ENCODE measurements at places on chromosomes 5 and 9. TPM values are rescaled to one million over a fixed set of nuclear protein-coding genes. Genes with fewer than 3 reads are reported as not detected.

The CETN3 gene
- 8.5 TPM for total RNA-seq

The WNK2 gene
- total RNA-seq = not detected

The GAS1 gene
- 1.0 TPM for total RNA-seq

The CA9 gene
- total RNA-seq = not detected

The ANXA2R gene
- total RNA-seq = 55.2 TPM

The C5orf46 gene
- not detected for total RNA-seq

The TAS2R1 gene
- not detected for total RNA-seq

The PCDHB6 gene
- not detected for total RNA-seq

The GZMA gene
- total RNA-seq = 621 TPM

The PCDHB15 gene
- total RNA-seq = not detected

The ALG2 gene
- total RNA-seq = 20.7 TPM

The TMED7 gene
- total RNA-seq = 40.6 TPM

The ROR2 gene
- total RNA-seq = not detected

The DRD1 gene
- not detected for total RNA-seq

The SLC36A2 gene
- not detected for total RNA-seq

The TMEM8B gene
- 5.2 TPM for total RNA-seq

The OMD gene
- not detected for total RNA-seq

The TMEM232 gene
- total RNA-seq = 3.0 TPM

The NUP155 gene
- 29.0 TPM for total RNA-seq

The ITK gene
- 186 TPM for total RNA-seq

The JAK2 gene
- total RNA-seq = 20.8 TPM

The SHROOM1 gene
- total RNA-seq = 0.85 TPM

The LCN1 gene
- total RNA-seq = not detected

The CCNJL gene
- 20.7 TPM for total RNA-seq

The FBP2 gene
- total RNA-seq = not detected

The PCDHGA3 gene
- not detected for total RNA-seq

The C5 gene
- 1.5 TPM for total RNA-seq

The EGFL7 gene
- 0.47 TPM for total RNA-seq

The ADGRV1 gene
- total RNA-seq = 0.71 TPM

The SPINK4 gene
- not detected for total RNA-seq

The ABCA2 gene
- total RNA-seq = 416 TPM

The ANKHD1 gene
- 230 TPM for total RNA-seq

The PBX3 gene
- 42.1 TPM for total RNA-seq

The TCOF1 gene
- 51.7 TPM for total RNA-seq

The FGF18 gene
- total RNA-seq = 0.25 TPM

The DNAJB5 gene
- 1.1 TPM for total RNA-seq

The ACSL6 gene
- 2.2 TPM for total RNA-seq

The SPINK7 gene
- not detected for total RNA-seq

The HTR4 gene
- total RNA-seq = not detected

The NR2F1 gene
- not detected for total RNA-seq

The IFNE gene
- total RNA-seq = not detected

The CMYA5 gene
- total RNA-seq = 0.53 TPM

The C1QTNF3 gene
- 11.4 TPM for total RNA-seq

The PCDHB13 gene
- not detected for total RNA-seq

The DNAH5 gene
- not detected for total RNA-seq

The BTNL3 gene
- total RNA-seq = not detected

The CTSL gene
- total RNA-seq = 4.4 TPM

The PAEP gene
- not detected for total RNA-seq

The PCA3 gene
- not detected for total RNA-seq

The MYORG gene
- 0.92 TPM for total RNA-seq

The ARHGEF37 gene
- 0.61 TPM for total RNA-seq

Data from natural killer cell (primary cell).